ENCODE measurements at places on chromosomes 11 and 22.

- no peak for DNase-seq
These were observed 110.3 kb downstream of the ATXN10 start for GRCh38 chr22:45781966-45782365.

DNA sequence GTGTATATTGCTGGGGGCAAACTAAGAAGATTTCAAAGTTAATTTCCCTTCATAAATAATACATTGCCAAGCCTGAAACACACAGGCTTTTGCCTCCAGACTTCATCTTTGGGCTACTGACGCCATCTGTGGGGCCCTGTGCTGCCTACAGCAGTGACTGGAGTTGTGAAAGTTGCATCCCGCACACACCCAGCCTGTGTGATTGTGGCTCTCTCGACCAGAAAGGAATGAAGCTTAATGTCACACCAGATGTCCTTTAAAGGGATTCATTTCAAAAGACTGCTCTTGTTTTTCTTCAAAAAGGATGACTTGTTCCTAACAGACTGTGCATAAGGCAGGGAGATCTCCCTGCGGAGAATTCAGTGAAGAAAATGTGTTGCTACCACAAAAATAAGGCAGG lies 210.5 kb downstream of the FAM181B start:
- DNase-seq: no peak

DNA sequence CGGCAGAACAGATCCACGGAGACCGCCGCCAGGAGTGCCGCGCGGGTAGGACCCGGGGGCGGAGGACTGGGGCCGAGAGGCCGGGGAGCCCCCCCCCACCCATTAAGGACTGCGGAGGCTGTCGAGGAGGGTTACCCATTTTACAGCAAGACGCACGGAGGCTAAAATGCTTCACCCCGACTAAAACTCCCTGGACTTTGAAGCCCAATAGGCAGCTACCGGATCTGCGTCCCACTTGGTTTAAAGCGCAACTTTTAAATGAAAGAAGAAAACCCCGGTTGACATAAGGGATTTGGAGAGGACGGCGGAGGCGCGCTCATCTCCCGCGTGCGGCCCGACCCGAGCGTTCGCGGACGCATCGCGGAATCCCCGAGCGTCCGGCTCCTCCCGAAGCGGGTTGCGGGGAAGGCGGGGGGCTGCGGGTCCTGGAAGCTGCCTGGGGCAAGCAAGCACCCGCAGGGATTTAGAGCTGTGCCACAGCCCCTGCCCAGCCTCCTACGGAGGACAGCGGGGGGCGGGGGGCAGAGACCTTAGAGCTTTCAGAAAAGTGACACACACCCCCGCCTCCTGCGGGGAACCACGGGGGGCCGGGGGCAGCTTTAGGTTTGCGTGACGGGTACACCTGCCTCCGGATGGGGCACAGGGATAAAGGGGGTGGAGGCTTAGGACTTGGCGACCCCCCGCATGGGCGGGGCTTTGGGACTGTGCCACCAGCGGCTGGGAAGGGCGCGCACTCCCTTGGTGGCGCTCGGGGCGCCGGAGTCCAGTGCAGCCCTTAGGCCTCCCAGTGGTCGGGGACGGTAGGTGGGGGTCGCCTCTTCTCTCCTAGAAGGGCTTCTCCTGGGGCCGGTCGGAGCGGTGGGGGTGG lies 760 bp upstream of the CELSR1 start:
- DNase-seq: no peak

DNA sequence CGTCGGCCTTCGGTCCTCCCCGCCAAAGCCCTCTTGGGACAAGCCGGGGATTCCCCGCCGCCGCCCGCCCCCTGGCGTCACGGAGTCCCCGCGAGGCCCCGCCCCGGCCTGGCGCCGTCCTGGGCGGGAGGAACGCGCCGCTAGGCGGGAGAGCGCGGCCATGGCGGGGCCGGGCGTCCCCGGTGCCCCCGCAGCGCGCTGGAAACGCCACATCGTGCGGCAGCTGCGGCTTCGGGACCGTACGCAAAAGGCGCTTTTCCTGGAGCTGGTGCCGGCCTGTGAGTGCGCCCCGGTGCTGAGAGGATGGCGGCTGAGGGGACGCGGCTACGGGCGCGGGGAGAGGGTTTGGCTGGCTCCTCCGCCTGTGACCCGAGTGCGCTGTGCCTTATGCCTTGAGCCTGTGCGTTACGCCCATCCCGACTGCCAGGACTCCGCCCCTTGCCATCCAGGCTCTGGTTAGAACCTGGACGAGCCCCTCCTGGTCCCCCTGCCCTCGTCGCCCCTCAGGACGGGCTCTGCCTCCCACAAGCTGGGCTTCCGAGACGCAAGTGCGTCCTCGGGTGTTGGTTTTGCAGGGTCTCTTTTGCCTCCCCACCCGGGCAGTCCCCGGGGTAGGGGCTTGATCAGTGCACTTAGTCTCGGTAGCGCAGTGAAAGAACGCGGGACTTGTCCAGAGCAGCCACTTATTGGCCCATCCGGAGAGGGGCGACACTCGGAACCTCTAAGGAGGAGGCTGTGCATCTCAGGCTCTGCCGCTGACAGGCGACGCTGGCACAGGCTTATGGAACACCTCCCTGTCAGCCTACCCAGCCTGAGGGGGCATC lies at the start of gene ATG16L2:
TSS of gene ATG16L2 (plus strand) at position 126 of the 824 bp plus-strand sequence. CDS start at position 161, 35 bp downstream.
- peak; percentile 86 for DNase-seq

DNA sequence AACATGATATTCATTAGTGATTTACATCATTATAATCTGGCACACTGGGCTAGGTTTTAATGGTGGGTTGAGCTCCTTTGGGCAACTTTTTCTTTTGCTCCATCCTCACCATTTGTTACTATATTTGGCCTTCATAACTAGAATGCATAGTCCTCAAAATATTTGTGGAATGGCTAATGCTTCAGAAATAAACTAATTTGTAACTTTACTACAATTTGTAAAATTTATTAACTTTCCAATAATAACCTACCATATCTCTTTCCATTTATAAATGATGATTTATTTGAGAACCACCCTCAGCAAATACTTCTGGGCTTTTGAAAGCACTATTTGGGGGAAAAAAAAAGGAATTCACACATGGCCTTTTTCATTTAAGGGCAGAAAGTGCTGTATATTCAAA lies 79.7 kb downstream of the LARGE2 start:
- no peak for DNase-seq

DNA sequence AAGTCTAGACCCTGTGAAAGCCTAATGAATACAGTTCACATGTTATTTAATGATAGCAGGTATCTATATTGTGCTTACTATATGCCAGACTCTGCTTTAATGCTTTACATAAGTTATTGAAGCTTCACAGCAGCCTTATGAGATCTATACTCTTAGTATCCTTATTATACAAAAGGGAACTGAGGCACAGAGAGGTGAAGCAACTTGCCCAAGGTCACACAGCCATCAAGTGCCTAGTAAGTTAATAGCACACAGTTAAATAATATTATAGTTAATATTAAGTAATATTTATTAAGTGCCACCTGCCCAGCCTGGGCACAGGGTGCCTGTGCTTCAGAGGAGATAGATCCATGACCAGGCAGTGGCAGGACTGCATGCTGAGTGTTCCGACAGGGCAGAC lies 78.1 kb downstream of the TP53I11 start:
- no peak for DNase-seq

GRCh38 chr22:28992565-28993356 lies 68.9 kb downstream of the C22orf31 start:
- peak; percentile 42 for DNase-seq

DNA sequence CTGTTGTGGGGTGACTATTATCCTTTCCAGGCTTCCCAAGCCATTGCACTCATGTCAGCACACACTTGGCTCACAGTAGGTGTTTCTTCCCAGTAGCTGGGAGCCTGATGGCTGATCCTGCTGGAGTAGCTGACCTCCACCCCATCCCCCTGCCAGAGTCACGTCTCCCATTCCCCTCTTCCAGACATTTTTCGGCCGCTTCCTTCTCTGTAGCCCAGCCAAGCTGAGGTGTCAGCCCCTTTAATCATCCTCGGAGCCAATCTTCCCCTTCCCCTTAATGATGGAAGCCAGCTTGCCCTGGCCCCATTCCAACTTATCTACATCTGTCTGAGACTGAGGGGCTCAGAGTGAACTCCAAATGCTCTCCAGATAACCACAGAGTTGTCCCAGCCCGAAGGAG lies 550.7 kb downstream of the MN1 start:
- no peak for DNase-seq

DNA sequence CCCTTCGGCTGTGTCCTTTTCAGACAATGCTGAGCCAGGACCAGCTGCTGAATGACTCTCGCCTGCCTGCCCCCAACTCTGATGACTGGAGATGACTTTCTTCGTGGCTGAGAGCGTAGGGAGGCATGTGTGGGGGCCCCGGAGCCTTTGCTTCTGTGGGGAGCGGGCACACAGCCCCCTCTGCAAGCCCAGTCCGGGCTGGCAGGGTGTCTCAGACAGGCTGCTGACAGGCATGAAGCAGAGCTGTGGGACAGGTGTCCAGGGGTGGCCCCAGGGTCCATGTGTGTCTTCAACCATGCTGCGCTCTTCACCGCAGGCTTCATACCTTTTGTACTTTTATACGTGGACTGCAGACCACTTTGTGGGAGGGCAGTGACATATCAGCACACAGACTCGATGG lies 16.6 kb downstream of the CYB5R2 start:
- DNase-seq: no peak

DNA sequence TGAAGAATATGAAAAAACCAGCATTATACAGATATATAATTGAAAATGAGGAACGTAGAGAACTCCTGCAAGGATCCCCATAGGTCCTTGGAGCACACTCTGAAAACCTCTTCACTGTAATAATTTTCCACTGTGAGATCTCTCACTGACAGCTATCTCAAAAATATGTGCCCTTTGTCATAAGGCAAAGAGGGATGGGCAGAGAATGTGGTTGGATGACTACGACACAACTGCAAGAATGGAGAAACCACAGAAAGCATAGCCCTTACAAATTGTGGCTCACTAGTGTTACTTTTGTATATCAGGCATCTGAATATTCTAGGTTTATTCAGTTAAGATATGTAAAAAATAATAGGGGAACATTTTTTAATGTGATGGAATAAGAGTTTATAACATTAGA lies 7.9 kb upstream of the CTSC start:
- DNase-seq: no peak

DNA sequence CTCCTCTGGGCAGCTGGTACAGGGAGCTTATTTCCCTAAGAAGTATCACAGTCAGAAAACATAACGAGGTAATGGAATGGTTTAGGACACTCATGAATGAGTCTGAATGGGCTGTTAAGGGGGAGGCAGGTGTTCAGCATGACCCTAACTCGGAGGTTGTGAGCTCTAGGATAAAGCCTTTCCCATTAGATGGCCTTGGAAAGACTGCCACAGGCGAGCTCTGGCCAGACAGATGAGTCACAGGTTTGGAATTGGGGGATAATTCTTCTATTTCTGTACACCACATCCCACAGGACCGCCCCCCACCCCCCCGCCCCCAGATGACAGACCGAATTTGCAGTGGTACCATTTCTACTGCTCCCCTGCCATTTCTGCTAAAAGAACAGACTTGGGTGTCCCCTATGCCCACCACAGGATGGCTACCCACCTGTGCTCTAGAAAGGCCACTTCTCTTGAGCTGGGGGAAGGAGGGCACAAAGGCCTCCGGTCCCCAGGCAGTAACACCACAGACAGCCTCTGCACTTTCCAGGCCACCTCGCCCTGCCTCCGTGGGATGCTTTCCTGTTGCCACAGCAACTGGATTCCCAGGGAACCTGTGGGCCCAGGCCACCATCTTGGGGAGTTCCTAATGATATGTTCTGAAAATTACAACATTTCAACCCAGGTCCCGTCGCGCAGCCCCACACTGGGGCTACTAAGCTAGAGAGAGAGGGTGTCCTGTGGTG lies 76.7 kb downstream of the TRIM29 start:
- no peak for DNase-seq

DNA sequence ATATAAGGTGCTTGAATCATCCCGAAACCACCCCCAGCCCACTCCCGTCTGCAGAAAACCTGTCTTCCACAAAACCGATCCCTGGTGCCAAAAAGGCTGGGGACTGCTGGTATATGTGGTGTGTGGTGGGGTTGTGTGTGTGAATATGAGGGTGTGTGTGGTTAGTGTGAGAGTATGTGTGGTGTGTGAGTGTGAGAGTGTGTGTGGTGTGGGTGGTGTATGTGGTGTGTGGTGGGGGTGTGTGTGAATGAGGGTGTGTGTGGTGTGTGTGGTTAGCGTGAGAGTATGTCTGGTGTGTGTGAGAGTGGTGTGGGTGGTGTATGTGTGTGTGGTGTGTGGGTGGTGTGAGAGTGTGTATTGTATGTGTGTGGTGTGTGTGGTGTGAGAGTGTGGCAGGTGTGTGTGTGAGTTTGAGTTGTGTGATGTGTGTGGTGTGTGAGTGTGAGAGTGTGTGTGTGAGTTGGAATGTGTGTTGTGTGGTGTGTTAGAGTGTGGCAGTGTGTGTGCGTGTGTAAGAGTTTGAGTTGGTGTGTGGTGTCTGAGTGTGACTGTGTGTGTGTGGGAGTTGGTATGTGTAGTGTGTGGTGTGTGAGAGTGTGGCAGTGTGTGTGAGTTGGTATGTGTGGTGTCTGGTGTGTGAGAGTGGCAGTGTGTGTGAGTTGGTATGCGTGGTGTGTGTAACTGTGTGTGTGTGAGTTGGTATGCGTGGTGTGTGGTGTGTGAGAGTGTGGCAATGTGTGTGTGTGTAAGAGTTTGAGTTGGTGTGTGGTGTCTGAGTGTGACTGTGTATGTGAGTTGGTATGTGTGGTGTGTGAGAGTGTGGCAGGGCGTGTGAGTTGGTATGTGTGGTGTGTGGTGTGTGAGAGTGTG lies 6.5 kb downstream of the UPK3A start:
- no peak for DNase-seq

DNA sequence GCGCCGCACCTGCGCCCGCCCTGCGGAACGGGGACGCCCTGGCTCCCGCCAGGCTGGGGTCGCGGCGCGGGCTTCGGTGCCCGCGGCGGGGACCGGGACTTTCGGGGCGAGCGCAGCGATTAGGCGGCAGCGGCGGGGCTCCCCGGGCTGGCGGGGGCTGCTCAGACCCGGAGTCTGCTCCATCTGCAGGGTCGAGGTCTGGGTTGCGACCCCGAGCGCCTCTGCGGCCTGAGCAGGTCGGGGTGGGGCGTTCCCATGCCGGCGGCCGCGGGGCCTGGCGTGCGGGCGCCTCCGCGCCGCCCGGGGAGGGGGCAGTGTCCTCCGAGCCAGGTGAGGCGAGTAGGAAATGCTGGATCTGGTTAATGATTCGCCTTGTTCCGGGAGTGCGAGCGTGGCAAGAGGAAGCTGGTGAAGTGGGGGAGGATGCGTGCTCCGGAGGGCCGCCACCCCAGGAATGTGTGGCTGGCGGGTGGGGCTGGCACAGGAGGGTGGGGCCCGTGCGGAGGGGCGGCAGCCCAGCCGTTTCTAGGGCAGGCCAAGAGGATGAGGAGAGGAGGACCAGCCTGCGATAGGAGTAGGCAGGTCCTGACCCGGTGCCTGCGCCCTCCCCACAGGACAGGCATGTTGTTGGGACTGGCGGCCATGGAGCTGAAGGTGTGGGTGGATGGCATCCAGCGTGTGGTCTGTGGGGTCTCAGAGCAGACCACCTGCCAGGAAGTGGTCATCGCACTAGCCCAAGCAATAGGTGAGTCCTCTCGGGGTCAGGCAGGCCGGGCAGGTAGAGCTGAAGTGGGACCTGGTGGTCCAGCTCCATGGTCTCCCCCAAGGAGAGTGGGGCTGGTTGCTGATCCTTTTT lies 606 bp downstream of the RASSF7 start:
- no peak for DNase-seq

- no peak for DNase-seq
These were observed 84.1 kb downstream of the PARVA start for GRCh38 chr11:12461516-12461915.

GRCh38 chr11:41826085-41826484 lies 366.6 kb upstream of the LRRC4C start:
- DNase-seq: no peak

GRCh38 chr22:39776295-39777009 lies 117.1 kb downstream of the ENTHD1 start:
- DNase-seq: no peak

GRCh38 chr11:15159085-15159484 lies 44.4 kb downstream of the INSC start:
- DNase-seq: no peak

- DNase-seq: no peak
These were observed 15.5 kb upstream of the DEPDC7 start for GRCh38 chr11:33000181-33000580.

Data from SHP77 treated with DMSO at 0.1 percent for 48 hours (cell line).